CD4-positive, alpha-beta memory T cell (primary cell): ENCODE measurements at places on chromosomes 11 and 22. TPM values are rescaled to one million over a fixed set of nuclear protein-coding genes. Genes with fewer than 3 reads are reported as not detected.

- no peaks in the 10 kb centered on the region for H3K27me3 ChIP-seq
- no peak overlapping the region for H3K4me3 ChIP-seq
- peaks cover 7% of the 10 kb centered on the region for H3K36me3 ChIP-seq
- H3K27ac ChIP-seq, result no peak overlapping the region
- no peak for DNase-seq
- peaks cover 33% of the 10 kb centered on the region for H3K4me1 ChIP-seq
Measured at GRCh38 chr22:31533374-31533773, 37.0 kb downstream of the SFI1 start.

DNA sequence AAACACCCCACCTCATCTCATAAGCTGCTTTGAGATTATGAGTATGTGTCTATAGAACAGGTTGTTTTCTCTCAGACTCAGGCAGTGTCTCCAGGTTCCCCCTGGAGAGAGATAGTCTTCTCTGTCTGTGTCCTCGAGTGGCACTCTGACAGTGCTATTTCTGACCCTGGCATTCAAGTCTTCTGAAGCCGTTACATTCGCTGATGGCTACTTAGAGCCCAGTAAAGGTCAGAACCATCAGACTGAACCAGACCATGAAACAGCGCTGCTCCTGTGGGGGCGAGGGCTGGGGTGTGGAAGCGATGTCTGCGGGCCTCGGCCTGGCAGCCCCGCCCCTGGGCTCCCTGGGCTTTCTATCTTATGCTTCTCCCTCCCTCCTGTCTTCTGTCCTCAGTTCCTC lies 23.5 kb downstream of the SHISA8 start:
- no peaks in the 10 kb centered on the region for H3K4me1 ChIP-seq
- H3K27me3 ChIP-seq, result no peaks in the 10 kb centered on the region
- no peak overlapping the region for H3K4me3 ChIP-seq
- H3K27ac ChIP-seq, result no peak overlapping the region
- no peak for DNase-seq

Gene KCNK4
- not detected for total RNA-seq

Gene OR6T1
- total RNA-seq, result not detected
